ENCODE measurements at places on chromosomes 1 and 21.

DNA sequence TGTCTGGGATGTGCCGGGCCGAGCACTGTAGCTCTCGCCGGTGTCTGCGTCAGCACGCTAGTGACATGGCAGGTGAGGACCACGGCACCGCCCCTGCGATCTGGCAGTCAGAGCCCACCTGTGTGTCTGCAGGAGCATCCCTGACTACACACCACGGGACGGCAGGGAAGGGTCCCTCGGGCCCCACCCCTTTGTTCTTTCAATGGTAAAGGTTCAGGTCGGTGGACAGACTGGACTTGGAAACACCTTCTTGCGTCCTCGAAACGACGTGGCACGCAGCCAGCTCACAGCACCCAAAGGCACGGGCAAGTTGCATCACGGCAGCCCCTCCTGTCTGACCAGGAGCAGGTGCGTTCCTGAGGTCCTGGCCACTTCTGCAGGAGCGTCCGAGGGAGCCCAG is 3.7 kb upstream of the SAMD11 start:
- no peak for DNase-seq

- no peak for DNase-seq
Observed at GRCh38 chr1:221824025-221824424, 82.1 kb upstream of the DUSP10 start.

DNA sequence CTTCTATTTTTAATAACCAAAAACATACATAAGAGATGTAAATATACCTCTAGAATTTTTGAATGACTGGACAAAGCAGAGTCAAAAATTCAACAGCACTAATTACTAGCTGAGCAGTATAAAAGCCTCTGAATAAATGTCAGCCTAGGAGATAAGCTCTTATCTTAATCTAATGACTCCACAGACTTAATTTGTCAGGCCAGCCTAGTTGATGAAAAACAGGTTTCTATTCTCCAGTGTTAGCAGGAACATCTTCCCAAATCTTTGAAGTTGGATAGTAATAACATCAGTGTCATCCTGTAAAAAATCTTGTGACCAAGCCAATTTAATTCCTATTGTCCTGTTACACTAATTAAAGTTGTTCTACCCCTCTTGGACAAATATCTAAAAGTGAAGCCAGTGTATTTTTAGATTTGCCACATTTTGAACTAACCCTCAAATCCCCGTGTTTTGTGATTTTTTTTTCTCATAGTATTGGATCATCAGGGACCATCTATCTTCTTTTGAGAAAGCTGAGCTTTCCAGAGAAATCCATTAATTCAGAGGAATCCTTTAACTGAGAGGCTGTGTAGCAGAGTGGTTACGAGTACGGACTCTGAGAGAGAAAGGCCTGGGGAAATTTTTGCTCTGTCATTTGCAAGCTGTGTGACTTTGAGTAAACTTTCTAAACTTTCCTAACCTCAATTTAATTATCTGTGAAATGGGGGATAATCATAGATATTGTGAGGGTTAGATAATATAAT is 41.2 kb downstream of the LMO4 start:
- no peak for DNase-seq

GRCh38 chr1:228515200-228515834 is 28.1 kb downstream of the RNF187 start:
- DNase-seq: no peak

DNA sequence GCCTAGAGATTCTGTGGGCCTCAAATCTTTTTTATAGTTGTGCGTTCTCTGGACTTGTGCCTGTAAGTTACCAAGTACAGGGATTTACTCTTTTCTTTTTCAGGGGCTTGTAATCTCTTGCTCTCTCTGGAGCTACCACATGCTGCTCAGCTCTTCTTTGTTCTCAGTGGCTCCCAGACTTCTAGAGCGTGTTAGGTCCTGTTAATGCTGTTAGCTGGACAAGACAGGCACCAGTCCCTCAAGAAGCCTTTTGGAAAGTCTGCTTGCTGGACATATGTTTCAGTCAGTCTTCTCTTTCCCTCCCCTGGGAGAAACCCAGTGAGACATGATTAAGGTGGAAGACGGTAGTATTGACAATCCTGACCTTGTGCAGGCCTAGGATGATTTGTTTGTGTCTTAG is 29.4 kb downstream of the KCNK2 start:
- no peak for DNase-seq

- no peak for DNase-seq
Observed at GRCh38 chr1:166605137-166605536, 234.1 kb upstream of the POGK start.

DNA sequence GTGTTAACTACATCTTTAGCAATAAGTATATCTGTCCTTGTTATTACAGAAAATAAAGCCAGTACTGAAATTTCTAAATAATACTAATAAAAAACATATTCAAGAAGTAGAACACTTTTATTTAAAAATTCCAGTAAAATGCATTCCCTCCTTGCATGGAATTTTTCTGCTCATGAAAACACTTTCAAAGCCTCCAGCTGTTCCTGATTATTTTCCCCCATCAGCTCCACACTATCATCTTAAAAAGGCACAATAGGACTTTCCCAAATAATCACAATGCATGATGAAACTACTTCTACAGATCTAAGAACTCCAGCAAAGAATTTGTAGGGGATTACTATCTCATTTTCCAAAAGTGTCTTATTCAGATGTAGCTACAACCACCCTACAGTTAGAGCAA is 162.6 kb upstream of the USP25 start:
- DNase-seq: no peak

DNA sequence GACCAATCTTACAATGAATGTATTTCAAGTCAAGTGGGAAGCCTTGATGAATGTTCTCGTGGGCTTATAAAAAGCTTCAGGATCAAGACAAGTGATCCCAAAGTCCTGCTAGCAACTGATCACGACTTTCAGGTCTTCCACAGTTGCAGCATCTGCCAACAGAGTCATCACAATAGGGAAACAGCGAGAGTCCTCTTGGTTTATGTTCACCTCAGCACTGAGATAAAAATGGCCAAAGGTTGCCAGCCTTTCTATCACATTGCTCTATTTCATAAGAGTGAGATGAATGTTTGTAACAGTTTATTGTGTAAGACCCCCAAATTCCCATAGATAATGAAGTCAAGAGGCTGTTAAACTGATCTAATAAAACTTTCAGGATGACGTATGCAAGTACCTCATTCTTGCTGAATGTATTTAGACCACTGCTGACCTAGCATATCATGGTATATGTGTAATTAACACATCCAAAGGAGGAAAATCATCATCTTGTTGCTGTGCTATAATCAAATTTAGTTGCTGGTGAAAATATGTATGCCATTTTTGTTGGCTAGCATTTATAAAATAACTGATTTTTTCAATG is 150.6 kb downstream of the TGFBR3 start:
- no peak for DNase-seq

GRCh38 chr1:112358798-112359408 is 37.1 kb upstream of the CTTNBP2NL start:
- peak; percentile 24 for DNase-seq

- no peak for DNase-seq
Observed at GRCh38 chr1:195326325-195326724, 1281.9 kb downstream of the KCNT2 start.

DNA sequence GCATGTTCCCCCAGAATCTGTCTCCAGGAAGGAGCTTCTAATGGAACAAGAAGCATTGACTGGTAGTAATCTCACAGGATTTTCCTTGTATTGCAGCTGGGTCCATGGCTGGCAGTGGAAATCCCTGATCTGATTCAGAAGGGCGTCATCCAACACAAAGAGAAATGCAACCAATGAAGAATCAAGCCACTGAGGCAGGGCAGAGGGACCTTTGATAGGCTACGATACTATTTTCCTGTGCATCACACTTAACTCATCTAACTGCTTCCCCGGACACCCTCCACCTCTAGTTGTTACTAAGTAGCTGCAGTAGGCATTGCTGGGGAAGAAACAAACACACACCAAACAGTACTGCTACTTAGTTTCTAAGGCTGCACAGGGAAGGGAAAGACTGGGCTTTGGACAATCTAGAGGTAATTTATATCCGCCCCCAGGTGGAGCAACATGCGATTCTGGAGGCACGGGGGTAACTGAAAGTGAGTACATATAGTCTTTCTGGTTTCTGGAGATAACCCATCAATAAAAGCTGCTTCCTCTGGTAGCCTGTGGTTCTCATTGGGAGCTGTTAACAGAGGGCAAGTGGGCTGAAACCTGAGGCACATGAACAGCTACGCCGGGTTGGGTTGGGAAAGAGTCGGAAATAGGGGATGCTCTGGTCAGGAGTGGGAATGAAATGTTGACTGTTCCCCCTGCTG is 837 bp upstream of the USP21 start:
- DNase-seq: no peak

DNA sequence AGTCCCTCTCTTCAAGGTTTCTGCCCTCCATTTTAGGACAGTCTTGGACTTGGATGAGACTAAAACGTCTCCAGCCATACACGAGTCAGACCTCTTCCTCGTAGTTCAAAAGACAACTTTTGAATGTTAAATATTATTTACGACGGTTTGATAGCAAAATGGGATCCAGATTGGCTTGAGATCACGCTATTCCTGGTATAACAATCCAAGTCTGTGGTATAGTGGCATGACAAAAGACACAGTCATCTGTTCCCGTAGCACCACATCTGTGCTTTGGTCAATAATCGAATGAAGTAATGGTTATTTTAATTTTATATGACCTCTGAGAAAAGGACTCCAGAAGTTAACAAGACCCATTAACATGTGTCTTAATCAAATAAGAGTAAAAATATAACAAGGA is 7.0 kb downstream of the PCP4 start:
- DNase-seq: no peak

DNA sequence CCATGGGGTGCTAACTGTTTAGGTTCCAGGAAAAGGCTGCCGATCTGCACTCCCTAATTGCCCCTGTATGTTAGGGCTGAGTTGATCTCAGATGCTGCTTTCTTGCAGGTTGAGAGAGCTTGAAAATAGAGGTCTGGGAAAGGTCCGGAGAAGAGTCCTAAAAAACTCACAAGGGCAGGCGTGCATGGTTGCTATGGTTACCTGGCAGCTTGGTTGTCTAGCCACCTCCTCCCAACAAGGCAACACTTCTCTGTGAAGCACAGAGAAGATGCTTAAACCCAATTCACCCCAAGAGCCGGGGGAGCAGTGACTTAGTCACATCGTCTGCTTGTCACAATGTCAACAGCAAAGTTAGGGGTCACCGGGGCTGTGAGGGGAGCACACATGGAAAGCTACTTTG is 31.0 kb upstream of the LRRC52 start:
- no peak for DNase-seq

DNA sequence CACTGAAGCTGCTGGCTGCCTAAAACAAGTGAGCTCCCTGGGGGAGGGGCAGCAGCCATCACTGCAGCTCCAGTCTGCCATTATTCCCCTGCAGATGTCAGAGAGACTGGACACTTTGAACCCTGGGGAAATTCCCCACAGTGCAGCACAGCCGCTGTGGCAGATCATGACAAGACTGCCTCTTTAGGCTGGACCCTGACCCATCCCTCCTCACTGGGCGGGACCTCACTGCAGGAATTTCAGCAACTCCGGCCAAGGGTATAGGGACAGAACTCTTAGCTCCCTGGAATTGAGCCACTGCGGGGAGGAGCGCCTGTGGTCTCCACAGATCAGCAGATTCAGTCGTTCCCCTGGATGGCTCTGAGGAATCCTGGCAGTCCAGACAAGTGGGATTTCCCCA is 964.6 kb downstream of the BRINP3 start:
- no peak for DNase-seq
